A549 treated with DMSO at 1 μM for 4 hours (cell line): ENCODE measurements at places on chromosomes 11 and 22. TPM values are rescaled to one million over a fixed set of nuclear protein-coding genes. Genes with fewer than 3 reads are reported as not detected.

Gene CDC45
- total RNA-seq: 23.5 to 26.4 TPM (median 24.8 TPM) in 5 replicates

Gene FAM227A
- total RNA-seq: 0.66 to 1.1 TPM (median 0.73 TPM) in 5 replicates

Gene SCGB1D2
- not detected in 5 replicates for total RNA-seq

Gene NAALADL1
- total RNA-seq: not detected in 5 replicates

Gene TTLL1
- total RNA-seq: 1.7 to 2.2 TPM (median 1.9 TPM) in 5 replicates

Gene ANO1
- total RNA-seq: 0.93 to 1.7 TPM (median 1.1 TPM) in 5 replicates

Gene OR8G5
- total RNA-seq: not detected in 5 replicates

Gene BIRC3
- total RNA-seq: 28.3 to 40.2 TPM (median 32.7 TPM) in 5 replicates

Gene ARHGEF17
- total RNA-seq: 11.0 to 14.3 TPM (median 12.7 TPM) in 5 replicates

Gene CSRP3
- total RNA-seq: not detected in 5 replicates

Gene FAM180B
- total RNA-seq: 0.07 TPM in 1 of 5 replicates, not detected in the others

Gene INS
- not detected in 5 replicates for total RNA-seq

Gene KCNJ1
- not detected in 5 replicates for total RNA-seq

Gene BIK
- total RNA-seq: 0.61 to 1.5 TPM (median 0.91 TPM) in 5 replicates

Gene DRG1
- 55.5 to 92.9 TPM (median 61.2 TPM) in 5 replicates for total RNA-seq

Gene PACSIN3
- total RNA-seq: 27.0 to 34.5 TPM (median 30.0 TPM) in 5 replicates

Gene MTCH2
- 117 to 140 TPM (median 135 TPM) in 5 replicates for total RNA-seq

Gene FOLR2
- not detected in 5 replicates for total RNA-seq

Gene ARHGAP20
- not detected in 5 replicates for total RNA-seq

Gene CCDC188
- not detected in 5 replicates for total RNA-seq

Gene UBQLNL
- 0.03 TPM in 2 of 5 replicates, not detected in the others for total RNA-seq

Gene SHANK2
- 7.1 to 11.1 TPM (median 8.2 TPM) in 5 replicates for total RNA-seq

Gene UEVLD
- total RNA-seq: 18.5 to 25.6 TPM (median 23.5 TPM) in 5 replicates

Gene BCO2
- 0.70 to 1.0 TPM (median 0.93 TPM) in 5 replicates for total RNA-seq

Gene USH1C
- total RNA-seq: 0.59 to 1.0 TPM (median 0.94 TPM) in 5 replicates

Gene TMPRSS6
- 0.02 TPM in 1 of 5 replicates, not detected in the others for total RNA-seq

Gene ASRGL1
- total RNA-seq: 9.6 to 14.9 TPM (median 13.6 TPM) in 5 replicates

Gene MS4A3
- not detected in 5 replicates for total RNA-seq

Gene CD6
- total RNA-seq: 0.06 to 0.47 TPM (median 0.15 TPM) in 5 replicates

Gene MUC5AC
- 2.3 to 5.4 TPM (median 4.6 TPM) in 5 replicates for total RNA-seq

Gene C1QTNF4
- total RNA-seq: 0.09 to 0.14 TPM in 2 of 5 replicates, not detected in the others

Gene VPREB1
- not detected in 5 replicates for total RNA-seq
